ENCODE measurements at places on chromosomes 5 and 9.

DNA sequence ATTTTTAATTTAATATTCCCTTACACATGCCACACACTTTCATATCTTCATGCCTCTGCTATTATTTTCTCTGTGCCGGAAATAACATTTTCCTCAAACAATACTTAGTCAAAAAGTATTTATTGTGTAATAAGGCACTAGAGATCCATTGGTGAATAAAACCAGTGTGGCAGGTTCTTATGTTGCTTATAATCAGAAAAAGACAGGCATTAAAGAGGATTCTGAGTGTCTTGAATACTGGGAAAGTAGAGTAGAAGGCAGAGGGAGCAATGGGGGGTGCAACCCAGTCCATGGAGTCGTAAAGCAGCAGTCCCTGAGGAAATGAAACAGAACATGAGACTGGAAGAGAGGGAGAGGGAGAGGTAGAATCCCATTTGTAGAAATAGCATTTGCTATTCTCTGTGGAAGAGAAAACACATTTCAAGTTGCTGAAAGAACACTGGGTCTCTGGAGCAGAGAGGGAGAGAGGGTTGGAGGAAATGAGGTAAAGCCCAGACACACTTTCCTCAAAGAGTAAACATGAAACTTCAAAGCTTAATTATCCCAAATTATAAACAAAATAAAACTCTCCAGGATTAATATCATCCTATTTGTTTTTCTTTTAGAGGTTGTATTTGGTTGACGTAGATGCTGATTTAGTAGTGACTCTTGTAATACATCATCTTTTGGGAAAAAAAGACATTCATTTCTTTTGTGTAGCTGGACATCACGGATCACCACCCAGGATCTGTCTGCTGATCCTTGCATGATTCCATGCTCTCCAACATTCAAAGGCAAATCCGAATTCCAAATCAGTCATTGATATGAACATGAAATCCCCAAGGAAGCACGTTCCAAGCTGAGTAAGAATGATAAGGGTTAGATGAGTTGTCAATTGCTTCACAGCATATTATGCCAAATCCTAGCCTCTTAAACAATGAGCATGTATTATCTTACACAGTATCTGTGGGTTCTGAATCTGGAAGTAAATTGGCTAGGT lies 37.4 kb upstream of the GRAMD2B start:
- no peaks in the 10 kb centered on the region for H3K36me3 ChIP-seq
- no peak for DNase-seq
- H3K4me1 ChIP-seq, result no peaks in the 10 kb centered on the region
- no peaks in the 10 kb centered on the region for H3K27me3 ChIP-seq
- no peak overlapping the region for H3K4me3 ChIP-seq
- H3K27ac ChIP-seq, result no peak overlapping the region

GRCh38 chr5:146817973-146818372 lies 60.6 kb downstream of the PPP2R2B start:
- no peak overlapping the region for H3K4me3 ChIP-seq
- no peak for DNase-seq
- no peaks in the 10 kb centered on the region for H3K36me3 ChIP-seq
- H3K27me3 ChIP-seq, result no peaks in the 10 kb centered on the region
- no peak overlapping the region for H3K27ac ChIP-seq

- H3K4me3 ChIP-seq, result no peak overlapping the region
- H3K27me3 ChIP-seq, result no peaks in the 10 kb centered on the region
- H3K27ac ChIP-seq, result no peak overlapping the region
- no peaks in the 10 kb centered on the region for H3K4me1 ChIP-seq
- H3K36me3 ChIP-seq, result no peaks in the 10 kb centered on the region
These were observed 58.7 kb downstream of the NXNL2 start for GRCh38 chr9:88593537-88594185.

- no peaks in the 10 kb centered on the region for H3K27me3 ChIP-seq
- DNase-seq, result no peak
- no peak overlapping the region for H3K4me3 ChIP-seq
- H3K4me1 ChIP-seq, result no peaks in the 10 kb centered on the region
- no peak overlapping the region for H3K27ac ChIP-seq
These were observed 154.4 kb downstream of the MAN2A1 start for GRCh38 chr5:109844148-109844547.

- peaks cover 5% of the 10 kb centered on the region for H3K4me1 ChIP-seq
- H3K4me3 ChIP-seq, result no peak within 1 kb of the TSS
- H3K27me3 ChIP-seq, result no peaks in the 10 kb centered on the region
- no peak within 1 kb of the TSS for H3K27ac ChIP-seq
These were observed at the start of gene CCL27 for GRCh38 chr9:34662526-34663302. Gene CCL27 (minus strand): TSS chr9:34662657. CDS start chr9:34662633, 24 bp downstream.

- DNase-seq, result peak; percentile 16
- no peak overlapping the region for H3K4me3 ChIP-seq
- H3K4me1 ChIP-seq, result peaks cover 7% of the 10 kb centered on the region
- no peaks in the 10 kb centered on the region for H3K27me3 ChIP-seq
- no peaks in the 10 kb centered on the region for H3K36me3 ChIP-seq
These were observed 5.0 kb downstream of the PDE6A start for GRCh38 chr5:149939546-149939945.

All from trophoblast cell (in vitro differentiated cells and primary cell).